ENCODE measurements at places on chromosomes 1 and 21.

- no peak for DNase-seq
These were observed 841.5 kb downstream of the KCNT2 start for GRCh38 chr1:195766709-195767108.

DNA sequence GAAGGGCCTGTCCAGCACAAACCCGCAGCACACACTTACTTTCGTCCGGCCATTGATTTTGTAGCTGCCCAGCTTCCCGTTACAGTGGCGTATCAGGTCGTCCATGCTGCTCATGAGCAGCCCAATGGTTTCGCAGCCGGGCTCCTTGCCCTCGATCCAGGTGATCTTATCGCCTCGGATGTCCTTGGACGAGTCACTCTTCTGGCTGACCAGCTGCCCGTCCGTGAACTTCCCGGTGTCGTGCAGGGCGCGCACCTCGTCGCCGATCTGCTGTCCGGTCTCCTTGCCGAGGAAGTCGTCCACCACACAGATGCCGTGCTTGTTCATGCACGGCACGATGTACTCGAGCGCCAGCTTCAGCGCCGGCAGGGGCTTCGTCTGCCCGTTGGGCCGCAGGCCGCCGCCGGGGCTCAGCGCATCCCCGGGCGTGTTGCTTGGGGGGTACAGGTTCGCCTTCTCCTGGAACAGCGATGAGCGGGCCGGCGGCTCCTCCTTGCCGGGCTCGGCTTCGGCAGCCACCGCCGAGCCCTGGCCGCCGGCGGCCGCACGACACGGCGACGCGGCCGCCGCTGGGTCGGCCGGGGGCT is 1.0 kb downstream of the EGLN1 start:
- peak; percentile 28 for DNase-seq

DNA sequence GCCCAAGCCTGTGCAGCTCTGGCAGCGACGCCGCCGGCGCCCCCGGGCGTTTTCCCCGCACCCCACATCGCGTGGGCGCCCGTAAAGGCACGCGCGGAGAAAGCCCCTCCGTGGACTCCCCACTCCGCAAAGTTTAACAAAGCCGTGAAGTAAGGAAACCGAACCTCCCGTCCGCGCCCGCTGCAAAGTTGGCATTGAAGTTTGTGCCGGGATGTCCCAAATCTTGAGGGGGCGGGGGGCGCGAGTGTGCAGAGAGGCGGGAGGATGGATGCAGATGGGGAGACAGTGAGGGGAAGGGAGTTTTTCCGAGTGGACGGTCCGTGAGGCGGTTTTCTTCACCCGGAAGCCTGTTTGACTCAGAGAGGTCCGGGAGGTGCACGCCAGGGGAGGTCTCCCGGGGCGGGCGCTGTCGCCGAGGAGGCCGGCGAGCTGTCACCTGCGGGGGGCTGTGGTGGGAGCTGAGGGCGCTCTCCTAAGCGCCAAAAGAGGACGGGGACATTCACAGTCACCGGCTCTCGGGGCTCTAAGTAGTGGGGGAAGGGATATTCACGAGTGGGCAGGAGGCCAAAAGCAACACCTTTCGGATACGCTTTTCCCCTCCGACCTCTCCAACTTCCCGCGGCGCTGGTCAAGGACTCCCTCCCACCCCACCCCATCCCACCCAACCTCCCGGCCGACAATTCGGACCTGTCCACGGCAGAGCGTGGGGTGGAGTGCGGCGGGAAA is 1.3 kb downstream of the WLS start:
- DNase-seq: peak; percentile 37

DNA sequence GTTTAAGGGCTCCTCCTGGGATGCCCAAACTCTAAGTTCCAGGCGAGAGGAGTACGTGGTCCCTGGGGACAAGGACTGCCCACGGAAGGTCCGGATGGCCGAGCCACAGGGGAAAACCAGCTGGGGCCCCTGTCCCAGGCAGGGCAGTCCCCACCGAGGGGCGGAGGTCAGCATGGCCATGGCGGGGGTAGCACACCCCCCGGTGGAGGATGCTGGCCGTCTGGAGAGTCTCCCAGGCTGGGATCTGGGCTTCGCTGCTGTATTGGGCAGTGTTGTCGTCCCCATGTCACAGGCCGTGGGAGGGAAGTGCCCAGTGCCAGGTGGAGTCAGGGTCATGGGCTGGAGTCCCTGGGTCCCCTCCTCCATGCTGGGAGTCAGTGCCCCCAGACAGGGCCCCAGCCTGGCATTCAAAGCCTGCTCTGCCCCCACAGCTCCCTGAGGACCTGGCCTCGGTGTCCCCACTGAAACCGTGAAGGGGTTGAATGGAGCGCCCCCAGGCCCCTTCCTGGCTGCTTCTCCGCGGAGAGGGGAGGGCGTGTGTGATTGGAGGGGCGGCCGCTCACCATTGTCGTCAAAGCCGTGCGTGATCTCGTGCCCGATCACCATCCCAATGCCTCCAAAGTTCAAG is 6.8 kb downstream of the PRXL2B start:
- peak; percentile 11 for DNase-seq

DNA sequence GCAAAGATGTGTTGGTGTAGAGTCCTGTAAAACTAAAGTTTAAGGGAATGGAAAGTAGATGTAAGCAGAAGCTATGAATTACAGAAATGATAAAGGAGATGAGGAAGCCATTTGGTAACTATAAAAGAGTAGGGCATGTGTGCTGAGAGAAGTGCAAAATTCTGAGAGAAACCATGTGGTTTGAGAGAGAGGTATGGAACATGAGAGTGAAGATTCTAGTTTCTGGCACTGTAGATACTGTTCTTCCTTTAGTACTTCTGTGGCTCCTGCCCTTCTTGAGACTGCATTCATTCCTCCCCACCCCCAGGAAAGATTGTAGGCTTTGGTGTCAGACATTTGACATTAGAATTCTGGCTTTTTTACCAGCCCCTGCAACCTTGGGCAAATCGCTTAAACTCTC is 15.4 kb downstream of the RALGPS2 start:
- DNase-seq: no peak

DNA sequence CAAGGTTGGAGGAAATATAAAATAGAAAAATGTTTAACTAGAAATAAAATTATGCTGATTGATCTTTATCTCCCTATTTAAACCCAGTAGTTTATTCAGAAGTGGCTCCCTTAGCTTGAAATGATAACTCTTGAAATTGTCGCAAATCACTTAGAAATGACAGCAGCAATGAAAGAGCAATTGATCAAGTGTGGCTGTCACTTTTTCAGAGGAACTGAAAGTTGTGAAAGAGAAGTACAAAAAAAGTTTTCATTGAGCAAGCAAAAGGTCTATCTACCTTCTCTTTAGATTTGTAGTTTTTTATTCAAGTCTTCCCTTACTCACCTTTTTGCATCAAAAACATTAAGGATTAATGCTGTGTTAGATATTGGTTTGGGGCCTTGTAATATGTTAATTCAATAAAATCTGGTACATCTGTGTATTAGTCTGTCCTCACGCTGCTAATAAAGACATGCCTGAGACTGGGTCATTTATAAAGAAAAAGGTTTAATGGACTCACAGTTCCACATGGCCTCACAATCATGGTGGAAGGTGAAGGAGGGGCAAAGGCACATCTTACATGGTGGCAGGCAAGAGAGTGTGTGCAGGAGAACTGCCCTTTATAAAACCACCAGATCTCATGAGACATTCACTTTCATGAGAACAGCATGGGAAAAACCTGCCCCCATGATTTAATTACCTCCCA is 48.3 kb downstream of the LRRC8C start:
- no peak for DNase-seq

- no peak for DNase-seq
These were observed 2.1 kb upstream of the KCNA2 start for GRCh38 chr1:110608247-110608646.

GRCh38 chr21:42632336-42632751 is 21.1 kb upstream of the PDE9A start:
- DNase-seq: no peak

GRCh38 chr1:16326833-16327404 is 25.4 kb downstream of the FBXO42 start:
- DNase-seq: no peak

DNA sequence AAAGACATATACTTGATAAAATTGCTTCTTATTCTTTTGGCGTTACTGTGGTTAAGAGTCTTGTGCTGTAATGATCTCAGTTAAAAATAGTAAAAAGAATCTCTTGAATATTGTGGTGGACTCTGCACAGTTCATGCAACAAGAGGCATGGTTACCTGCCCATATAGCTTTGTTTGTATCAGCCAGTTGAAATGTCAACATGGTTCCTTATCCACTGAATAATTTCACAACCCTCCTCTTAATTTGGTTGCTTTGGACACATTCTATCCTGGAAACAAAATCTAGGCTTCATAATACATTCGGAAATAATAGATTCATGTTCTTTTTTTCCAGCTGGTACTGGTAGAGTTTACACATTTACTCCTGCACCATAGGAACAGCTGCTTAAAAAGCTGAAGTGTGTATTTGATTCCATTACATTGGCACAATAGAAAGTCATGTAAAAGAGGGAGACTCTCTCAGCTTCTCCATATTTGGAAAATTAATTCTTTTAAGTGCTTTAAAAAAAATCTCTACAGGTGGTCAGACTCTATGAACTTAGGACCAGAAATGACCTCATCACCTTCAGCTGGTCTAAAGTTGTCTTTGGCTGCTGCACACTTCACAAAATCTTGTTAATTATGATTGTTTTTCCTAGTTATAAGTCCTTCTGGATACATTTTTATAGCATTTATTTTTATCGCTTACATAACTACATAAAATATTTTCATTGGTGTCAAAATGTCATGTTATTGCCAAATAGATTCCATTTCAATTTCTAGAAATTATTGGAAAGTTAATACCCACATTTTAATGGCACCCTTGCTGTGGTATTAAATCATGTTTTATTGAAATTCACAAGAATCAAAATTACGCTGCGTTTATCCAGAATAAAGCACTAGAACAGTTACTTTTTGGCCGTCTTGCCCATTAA is 100.2 kb downstream of the LTN1 start:
- no peak for DNase-seq

GRCh38 chr1:57353654-57354053 is 70.2 kb downstream of the DAB1 start:
- no peak for DNase-seq

- DNase-seq: no peak
These were observed 50.0 kb upstream of the SLC19A1 start for GRCh38 chr21:45592208-45592619.

- DNase-seq: no peak
These were observed 3.0 kb downstream of the USP1 start for GRCh38 chr1:62439652-62440371.

DNA sequence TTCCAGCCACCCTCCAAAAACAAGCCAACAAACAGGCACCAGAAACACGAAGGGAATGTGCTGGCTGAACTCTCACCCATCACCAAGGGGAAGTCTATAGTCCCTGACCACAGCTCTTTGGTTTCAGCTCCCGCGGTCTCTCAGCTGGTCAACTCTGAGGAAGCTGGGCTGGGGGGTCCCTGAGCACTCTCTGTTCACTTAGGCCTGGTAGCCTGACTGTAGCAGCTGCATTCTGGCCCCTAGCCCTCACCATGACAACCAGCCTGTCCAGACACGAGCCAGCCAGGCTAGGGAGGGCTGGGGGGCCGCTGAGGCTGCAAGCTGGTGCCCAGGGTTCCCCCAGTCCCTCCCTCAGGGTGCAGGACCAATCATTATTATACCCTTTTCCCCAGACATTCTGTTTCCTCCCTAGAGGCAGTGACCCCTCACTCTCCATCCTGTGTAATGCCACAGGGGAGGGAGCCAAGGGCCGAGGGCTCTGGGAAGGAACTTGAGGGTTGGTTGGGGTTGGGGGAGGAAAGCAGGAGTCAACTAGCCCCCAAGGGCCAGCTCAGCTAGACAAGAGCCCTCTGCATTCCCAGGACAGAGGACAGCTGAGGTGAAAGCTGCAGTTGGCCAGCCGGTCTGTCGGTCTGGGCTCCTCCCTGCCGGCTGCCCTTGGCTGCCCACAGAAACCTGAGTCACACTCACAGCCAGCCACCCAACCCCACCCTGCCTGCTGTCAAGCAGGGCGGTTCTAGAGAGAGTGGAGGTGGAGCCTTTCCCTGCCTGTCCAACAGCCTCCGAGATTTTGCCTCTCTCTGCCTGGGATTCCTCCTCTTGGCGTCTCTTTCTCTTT is 1.2 kb upstream of the TRAPPC3 start:
- DNase-seq: peak; percentile 89

GRCh38 chr1:208148380-208148779 is 95.8 kb downstream of the PLXNA2 start:
- no peak for DNase-seq

DNA sequence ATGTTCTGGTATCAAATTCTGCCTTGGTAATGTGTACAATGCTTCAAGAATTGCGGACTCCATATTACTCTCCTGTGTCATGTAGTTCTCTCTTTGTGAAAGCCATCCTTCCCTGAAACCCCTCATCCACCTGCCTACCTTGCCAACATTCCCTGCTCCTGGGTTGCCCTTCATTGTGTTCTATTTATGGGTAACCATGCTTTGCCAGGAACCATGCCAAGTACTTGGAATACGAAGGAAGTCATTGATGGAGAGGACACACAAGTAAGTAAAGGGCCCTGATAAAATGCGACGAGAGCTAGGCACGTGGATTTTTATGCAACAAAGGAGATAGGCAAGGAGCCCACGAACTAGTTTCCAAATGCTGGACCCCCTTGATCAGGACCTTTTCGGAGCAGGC is 300.8 kb downstream of the DISC1 start:
- DNase-seq: no peak

DNA sequence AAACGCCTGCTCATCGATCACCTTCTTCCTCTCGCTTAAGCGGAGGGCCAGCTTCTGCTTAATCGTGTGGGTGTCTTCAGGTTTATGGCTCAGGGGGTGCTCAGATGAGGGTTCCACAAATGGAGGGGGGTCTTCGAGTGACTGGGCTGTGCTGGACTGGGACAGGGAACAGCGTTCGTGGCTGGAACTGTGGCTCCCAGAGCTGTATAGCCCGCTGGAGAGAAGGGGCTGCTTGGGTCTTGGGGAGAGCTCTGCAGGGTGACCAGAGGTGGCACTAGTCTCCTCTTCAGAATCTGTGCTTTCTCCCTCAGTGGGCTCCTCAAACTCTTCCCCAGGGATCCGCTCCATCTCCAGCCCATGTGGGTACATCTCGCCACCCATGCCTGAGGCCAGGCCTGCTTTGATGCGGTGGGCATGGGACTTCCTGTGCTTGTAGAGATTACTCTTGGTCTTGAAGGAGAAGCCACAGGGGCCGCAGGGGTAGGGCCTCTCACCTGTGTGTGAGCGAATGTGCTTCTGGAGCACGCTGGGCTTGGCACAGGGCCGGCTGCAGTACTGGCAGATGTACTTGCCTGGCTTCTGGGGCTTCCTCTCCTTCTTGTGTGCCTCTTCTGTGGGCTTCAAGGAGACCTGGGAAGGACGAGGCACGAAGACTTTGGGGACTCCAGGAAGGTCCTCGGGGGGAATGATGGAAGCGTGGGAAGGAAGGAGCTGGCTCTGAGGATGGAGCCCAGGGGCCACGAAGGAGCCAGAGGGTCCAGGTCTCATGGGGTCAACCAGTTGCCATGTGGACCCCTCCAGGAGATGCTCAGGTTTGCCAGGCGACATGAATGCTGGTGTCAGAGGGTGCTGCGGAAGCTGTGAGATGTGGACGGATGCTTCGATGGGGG is 99.4 kb upstream of the EDN2 start:
- no peak for DNase-seq

DNA sequence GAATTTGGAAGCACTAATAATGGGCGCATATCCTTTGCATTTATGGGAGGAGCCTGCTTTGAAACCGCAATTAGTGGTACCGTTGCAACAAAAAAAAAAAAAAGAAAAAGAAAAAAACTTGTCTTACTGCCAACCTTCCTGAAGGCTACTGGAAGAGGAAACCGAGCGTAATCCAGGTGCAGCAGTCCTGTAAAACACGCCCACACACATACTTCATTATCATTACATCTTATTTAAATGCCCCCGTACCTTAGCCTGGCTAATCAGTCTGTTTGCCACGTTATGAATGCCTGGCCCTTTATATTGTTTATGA is 686 bp upstream of the ZNF281 start:
- DNase-seq: no peak
